ENCODE measurements at places on chromosomes 11 and 22.

DNA sequence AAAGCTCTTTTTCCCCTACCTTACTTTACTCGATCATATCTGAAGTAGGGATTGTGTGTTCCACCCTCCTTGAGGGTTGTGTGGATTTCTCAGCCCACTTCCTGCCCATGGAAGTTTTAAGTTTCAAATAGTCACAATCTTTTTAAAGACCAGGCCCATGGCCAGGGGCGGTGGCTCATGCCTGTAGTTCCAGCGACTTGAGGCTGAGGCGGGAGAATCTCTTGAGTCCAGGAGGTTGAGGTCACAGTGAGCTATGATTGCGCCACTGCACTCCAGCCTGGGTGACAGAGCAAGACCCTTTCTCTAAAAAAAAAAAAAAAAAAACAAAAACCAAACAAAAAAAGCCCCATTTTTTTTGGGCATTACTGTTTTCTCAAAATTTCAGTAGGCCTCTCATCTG is 36.3 kb upstream of the LRRC10B start:
- H3K27me3 ChIP-seq = no peaks in the 10 kb centered on the region
- no peak overlapping the region for H3K4me3 ChIP-seq
- H3K4me1 ChIP-seq = no peaks in the 10 kb centered on the region

- no peaks in the 10 kb centered on the region for H3K4me1 ChIP-seq
- H3K27ac ChIP-seq = no peak overlapping the region
- no peak for DNase-seq
- H3K27me3 ChIP-seq = no peaks in the 10 kb centered on the region
- no peak overlapping the region for H3K4me3 ChIP-seq
Measured at GRCh38 chr11:111797145-111797581, 31.0 kb upstream of the PPP2R1B start.

DNA sequence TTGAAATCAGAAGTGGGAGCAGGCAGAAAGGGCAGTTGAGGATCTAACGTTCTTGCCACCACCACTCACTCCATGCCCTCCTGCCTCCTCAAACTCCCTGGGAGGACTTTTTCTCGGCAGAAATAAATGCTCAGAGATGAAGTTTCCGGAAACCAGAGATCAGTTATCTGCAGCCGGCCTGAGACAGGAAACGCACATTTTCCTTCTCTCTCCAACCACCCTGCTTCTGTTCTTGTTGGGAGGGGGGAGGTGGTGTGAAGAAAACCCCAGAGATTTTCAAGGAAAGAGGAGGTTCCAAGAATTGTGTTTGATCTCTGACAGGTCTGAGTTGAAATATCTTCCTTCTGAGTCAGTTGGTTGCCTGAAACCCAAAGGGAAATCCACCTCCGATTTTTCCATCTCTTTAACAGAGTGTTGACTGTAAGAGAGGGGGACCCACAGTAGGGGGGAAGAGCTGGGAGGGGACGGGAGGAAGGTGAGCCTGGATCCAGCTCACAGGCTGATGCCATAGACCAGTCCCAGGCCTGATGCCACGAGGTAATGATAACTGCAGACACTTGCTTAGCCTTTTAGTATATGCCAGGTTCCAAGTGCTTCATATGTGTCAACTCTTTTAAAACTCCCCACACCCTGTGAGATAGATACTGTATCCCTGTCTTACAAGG is 100.8 kb downstream of the TRAF6 start:
- no peak overlapping the region for H3K4me3 ChIP-seq
- H3K36me3 ChIP-seq = peaks cover 87% of the 10 kb centered on the region
- peak overlapping the region; percentile 35 for H3K27ac ChIP-seq

GRCh38 chr11:110003426-110003825 is 89.8 kb upstream of the ZC3H12C start:
- no peak for DNase-seq
- no peaks in the 10 kb centered on the region for H3K36me3 ChIP-seq

DNA sequence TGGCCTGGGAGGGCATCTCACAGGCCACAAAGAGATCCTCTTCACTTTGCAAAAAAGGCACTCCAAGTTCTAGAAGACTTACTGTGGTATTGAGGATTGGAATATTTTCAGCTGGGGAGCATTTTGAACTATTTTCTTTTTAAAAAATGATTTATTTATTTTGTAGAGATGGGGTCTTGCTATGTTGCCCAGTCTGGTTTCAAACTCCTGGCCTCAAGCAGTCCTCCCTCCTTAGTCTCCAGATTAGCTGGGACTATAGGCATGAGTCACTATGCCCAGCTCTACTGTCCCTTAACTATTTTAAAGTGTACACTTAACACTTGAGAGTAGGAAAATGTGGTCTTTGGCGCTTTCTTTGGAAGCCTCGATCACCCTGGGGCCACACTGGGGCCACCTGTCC is 24.9 kb upstream of the DGCR8 start:
- no peak overlapping the region for H3K27ac ChIP-seq
- no peak overlapping the region for H3K4me3 ChIP-seq
- DNase-seq = no peak
- no peaks in the 10 kb centered on the region for H3K27me3 ChIP-seq
- no peaks in the 10 kb centered on the region for H3K4me1 ChIP-seq

DNA sequence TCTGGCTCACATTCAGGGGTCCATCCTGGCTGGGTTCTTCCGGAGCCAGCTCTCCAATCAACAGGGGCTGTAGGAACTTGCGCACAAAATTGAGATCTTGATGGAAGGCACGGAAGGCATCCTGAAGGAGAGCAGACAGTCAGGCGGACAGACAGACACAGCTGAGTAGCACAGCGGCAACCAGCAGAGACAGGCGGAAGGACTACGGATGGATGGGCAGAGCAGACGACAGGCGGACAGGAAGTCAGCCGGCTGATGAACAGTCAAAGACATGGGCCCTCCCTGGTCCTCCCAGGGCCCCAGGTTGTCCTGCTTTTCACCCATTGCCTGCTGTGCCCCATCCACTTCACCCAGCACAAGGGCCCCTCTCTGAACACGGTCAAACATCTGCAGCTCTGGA is 11.3 kb downstream of the FADS3 start:
- peaks cover 75% of the 10 kb centered on the region for H3K36me3 ChIP-seq
- peaks cover 21% of the 10 kb centered on the region for H3K4me1 ChIP-seq
- no peak overlapping the region for H3K4me3 ChIP-seq
- H3K27me3 ChIP-seq = no peaks in the 10 kb centered on the region

GRCh38 chr11:121152764-121153163 is 51.7 kb downstream of the TECTA start:
- no peaks in the 10 kb centered on the region for H3K27me3 ChIP-seq
- H3K4me1 ChIP-seq = no peaks in the 10 kb centered on the region
- H3K4me3 ChIP-seq = no peak overlapping the region
- no peak overlapping the region for H3K27ac ChIP-seq
- H3K36me3 ChIP-seq = no peaks in the 10 kb centered on the region
- DNase-seq = no peak

- no peak overlapping the region for H3K27ac ChIP-seq
- no peaks in the 10 kb centered on the region for H3K36me3 ChIP-seq
- peaks cover 18% of the 10 kb centered on the region for H3K4me1 ChIP-seq
- no peaks in the 10 kb centered on the region for H3K27me3 ChIP-seq
- DNase-seq = no peak
- no peak overlapping the region for H3K4me3 ChIP-seq
Measured at GRCh38 chr11:27315836-27316235, 47.2 kb downstream of the CCDC34 start.

DNA sequence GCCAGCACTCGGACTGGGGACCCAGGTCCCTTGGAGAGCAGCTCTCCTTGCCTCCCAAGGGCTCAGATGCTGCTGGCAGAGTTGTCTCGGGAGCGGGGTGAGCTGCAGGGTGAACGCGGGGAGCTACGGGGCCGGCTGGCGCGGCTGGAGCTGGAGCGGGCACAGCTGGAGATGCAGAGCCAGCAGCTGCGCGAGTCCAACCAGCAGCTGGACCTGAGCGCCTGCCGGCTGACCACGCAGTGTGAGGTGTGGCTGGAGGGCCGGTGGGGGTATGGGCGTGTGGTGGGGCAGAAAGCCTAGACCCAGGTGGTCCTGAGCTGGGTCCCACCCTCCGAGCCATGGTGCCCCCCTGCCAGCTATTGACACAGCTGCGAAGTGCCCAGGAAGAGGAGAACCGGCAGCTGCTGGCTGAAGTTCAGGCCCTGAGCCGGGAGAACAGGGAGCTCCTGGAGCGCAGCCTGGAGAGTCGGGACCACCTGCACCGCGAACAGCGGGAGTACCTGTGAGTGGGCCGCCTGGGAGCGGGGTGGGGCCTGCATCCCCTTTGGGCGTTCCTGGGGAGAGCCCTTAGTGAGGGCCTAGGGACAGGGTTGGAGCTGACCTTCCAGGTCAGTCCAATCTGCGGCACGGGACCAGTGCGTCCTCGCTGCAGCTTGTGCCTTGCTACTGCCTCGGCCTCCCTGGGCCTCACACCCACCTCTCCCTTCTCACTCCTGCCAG is 5.8 kb upstream of the RPS6KA4 start:
- no peak overlapping the region for H3K4me3 ChIP-seq
- no peak for DNase-seq
- H3K27me3 ChIP-seq = peaks cover 24% of the 10 kb centered on the region
- H3K4me1 ChIP-seq = peaks cover 23% of the 10 kb centered on the region
- H3K36me3 ChIP-seq = no peaks in the 10 kb centered on the region
- no peak overlapping the region for H3K27ac ChIP-seq

DNA sequence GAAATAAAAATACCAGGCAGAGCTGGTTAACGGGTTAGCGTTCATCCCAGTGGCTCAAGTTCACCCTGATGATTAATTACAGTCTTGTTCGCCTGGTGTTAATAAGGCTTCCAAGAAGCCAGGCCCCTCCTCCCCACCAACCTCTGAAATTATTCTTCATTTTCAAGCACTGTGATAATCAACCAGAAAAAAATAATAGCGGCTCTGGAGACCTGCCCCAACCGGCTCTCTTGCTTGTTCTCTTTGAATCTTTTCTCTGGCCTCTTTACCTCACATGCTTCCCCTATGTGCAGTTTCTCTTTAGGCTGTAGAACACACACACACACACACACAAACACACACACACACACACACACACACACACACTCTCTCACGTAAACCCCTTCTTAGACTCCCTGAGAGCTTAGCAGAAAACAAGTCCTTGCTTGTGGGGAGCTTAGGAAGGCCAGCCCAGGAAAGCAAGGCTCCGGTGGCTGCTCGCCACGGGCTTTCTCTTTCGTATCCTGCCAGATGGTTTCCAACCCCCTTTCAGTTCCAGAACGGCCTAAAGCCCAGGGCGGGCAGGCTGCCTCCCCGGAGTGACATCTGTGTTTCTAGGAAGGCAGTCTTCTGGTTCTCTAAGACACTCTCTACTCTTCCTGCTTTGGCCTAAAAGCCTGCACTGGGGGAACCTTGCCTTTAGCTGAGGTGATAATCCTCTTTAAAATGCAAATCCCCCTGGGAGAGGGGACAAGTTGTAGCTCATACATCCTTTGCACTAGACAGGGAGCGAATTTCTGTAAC is 106.4 kb upstream of the SESN3 start:
- H3K27me3 ChIP-seq = no peaks in the 10 kb centered on the region
- no peak overlapping the region for H3K4me3 ChIP-seq
- no peak for DNase-seq
- no peaks in the 10 kb centered on the region for H3K36me3 ChIP-seq
- no peaks in the 10 kb centered on the region for H3K4me1 ChIP-seq

DNA sequence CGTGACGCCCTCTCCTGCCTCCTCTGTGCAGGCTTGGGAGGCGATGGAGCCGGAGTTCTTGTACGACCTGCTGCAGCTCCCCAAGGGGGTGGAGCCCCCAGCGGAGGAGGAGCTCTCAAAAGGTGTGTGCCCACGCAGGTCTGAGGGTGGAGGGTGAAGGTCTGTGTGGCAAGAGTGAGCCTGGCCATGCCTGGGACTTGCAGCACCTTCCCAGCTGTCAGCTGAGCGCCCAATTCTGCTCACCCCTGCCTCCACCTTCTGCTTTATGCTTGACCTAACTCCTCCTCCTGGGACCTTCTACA is 2.5 kb downstream of the PARVG start:
- H3K27ac ChIP-seq = no peak overlapping the region
- no peak overlapping the region for H3K4me3 ChIP-seq
- DNase-seq = no peak
- H3K27me3 ChIP-seq = no peaks in the 10 kb centered on the region

DNA sequence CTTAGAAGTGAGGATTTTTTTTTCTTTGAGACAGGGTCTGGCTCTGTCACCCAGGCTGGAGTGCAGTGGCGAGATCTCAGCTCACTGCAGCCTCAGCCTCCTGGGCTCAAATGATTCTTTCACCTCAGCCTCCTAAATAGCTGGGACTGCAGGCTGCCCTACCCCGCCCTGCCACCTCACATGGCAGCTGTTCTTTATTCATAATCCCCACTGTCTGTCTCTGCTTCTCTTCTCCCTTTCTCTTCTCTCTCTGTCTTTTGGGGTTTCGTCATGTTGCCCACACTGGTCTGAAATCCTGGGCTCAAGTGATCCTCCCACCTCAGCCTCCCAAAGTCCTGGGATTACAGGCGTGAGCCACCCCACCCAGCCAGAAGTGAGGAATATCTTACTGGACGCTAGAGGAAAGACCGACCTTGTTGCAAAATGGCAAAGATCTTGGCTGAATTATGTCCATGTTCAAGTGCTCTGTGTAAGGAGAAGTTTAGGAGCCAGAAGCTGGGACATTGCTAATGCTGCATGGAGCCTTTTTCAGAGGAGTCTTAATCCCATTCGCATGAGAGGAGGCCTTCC is 21.9 kb downstream of the KRTAP5-5 start:
- H3K4me3 ChIP-seq = no peak overlapping the region
- H3K27me3 ChIP-seq = no peaks in the 10 kb centered on the region
- H3K36me3 ChIP-seq = no peaks in the 10 kb centered on the region
- H3K27ac ChIP-seq = no peak overlapping the region

GRCh38 chr22:24401931-24402367 is 25.4 kb upstream of the ADORA2A start:
- peak; percentile 20 for DNase-seq
- peaks cover 52% of the 10 kb centered on the region for H3K36me3 ChIP-seq
- peaks cover 51% of the 10 kb centered on the region for H3K4me1 ChIP-seq
- no peak overlapping the region for H3K4me3 ChIP-seq
- no peaks in the 10 kb centered on the region for H3K27me3 ChIP-seq

DNA sequence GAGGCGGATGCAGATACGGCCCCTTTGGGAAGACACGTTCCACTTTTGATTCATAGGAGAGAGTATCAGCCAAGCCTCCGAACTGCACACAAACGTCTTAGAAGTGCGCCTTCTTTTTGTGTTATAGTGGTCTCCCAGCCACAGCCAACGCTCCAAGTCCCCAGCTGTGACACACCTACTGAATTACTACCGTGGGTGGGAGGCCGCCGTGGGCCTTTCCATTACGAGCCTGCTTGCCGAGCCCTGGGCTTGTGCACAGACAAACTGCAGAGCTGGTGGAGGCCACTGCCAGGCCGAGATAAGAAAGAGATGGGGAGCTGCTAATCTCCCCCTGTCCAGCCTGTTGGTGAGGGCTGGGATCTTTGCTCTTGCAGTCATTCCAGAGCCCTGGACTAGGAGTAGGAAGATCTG is 761 bp downstream of the HMBS start:
- DNase-seq = no peak
- H3K27me3 ChIP-seq = no peaks in the 10 kb centered on the region
- H3K4me3 ChIP-seq = peak overlapping the region; percentile 87
- H3K4me1 ChIP-seq = peaks cover 4% of the 10 kb centered on the region
